Ascending aorta (tissue), 2 donors: ENCODE measurements at places on chromosomes 7 and 10. TPM values are rescaled to one million over a fixed set of nuclear protein-coding genes. Genes with fewer than 3 reads are reported as not detected.
A peak's percentile ranks its signal among the peaks of the same experiment; 100 is the strongest.

DNA sequence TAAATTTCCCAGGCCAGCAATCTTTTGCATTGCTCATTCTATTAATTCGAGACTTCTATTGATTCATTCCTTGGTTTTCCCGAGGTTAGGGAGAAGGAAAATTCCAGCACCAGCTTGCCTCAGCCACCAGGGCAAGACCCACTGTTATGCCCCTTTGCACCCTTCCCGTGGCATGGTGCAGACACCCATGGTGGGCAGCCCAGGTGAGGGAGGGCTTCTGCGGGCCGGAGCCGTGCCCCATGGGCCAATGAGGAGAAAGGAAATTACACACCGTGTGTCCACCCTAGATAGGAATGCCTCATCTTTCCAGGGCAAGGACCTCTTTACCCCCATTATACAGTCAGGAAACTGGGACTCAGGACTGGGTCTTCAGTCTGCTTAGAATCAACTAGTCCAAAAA lies 4.5 kb upstream of the GRID1 start:
- H3K36me3 ChIP-seq, result no peaks in the 10 kb centered on the region
- H3K27me3 ChIP-seq, result peaks cover 7% of the 10 kb centered on the region
- peaks cover 4% of the 10 kb centered on the region for H3K4me1 ChIP-seq
- DNase-seq, result no peak
- H3K4me3 ChIP-seq, result no peak overlapping the region
- no peak overlapping the region for H3K27ac ChIP-seq

DNA sequence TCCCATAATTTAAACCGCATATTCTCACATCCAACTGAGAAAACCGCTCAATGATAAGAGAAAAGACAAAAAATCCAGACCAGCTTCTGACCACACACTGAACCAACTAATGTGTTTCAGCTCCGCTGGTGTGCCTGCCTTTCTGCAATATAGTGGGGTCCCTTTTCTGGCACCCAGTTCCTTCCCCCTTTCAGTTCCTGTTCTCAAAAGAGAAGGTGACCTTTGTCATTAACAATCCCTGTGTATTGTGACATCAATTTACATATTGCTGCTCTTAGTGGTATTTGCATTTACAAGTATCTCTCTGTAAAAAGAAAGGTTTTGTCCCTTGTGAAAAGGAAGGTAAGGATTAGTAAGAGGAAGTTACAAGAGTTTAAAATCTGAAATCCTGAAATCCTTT lies 1.4 kb downstream of the PPP1R17 start:
- H3K27ac ChIP-seq, result no peak overlapping the region
- no peaks in the 10 kb centered on the region for H3K4me1 ChIP-seq
- DNase-seq, result no peak
- no peaks in the 10 kb centered on the region for H3K27me3 ChIP-seq

DNA sequence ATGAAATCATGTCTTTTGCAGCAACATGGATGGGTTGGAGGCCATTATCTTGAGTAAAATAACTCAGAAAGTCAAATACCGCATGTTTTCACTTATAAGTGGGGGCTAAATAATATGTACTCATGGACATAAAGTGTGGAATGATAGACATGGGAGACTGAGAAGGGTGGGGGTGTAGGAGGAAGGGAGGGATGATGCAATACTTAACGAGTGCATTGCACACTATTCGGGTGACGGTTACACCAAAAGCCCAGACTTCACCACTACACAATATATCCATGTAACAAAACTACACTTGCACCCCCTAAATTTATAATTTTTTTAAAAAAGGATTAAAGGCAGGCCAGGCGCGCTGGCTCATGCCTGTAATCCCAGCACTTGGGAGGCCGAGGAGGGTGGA lies 13.6 kb downstream of the LGI1 start:
- H3K4me1 ChIP-seq, result no peaks in the 10 kb centered on the region
- no peak overlapping the region for H3K4me3 ChIP-seq
- H3K27ac ChIP-seq, result no peak overlapping the region

GRCh38 chr10:125093199-125093973 lies 67.0 kb downstream of the CTBP2 start:
- H3K36me3 ChIP-seq, result peaks cover under 1% of the 10 kb centered on the region
- peak overlapping the region; percentile 5 for H3K4me3 ChIP-seq
- H3K4me1 ChIP-seq, result peaks cover 46% of the 10 kb centered on the region
- DNase-seq, result no peak

- DNase-seq, result no peak
- no peaks in the 10 kb centered on the region for H3K36me3 ChIP-seq
- H3K4me3 ChIP-seq, result no peak overlapping the region
Observed at GRCh38 chr10:102413053-102413705, 5.4 kb downstream of the PSD start.

GRCh38 chr10:14609178-14609577 lies 165.5 kb downstream of the FAM107B start:
- no peaks in the 10 kb centered on the region for H3K27me3 ChIP-seq
- H3K27ac ChIP-seq, result no peak overlapping the region
- peaks cover 4% of the 10 kb centered on the region for H3K4me1 ChIP-seq

VWC2 gene
- not detected for total RNA-seq

AGMO gene
- not detected for total RNA-seq

GRCh38 chr10:126262233-126262838 lies 125.9 kb downstream of the ADAM12 start:
- H3K4me1 ChIP-seq, result no peaks in the 10 kb centered on the region
- H3K27ac ChIP-seq, result no peak overlapping the region
- no peaks in the 10 kb centered on the region for H3K27me3 ChIP-seq
- DNase-seq, result no peak

GRCh38 chr7:16668049-16668858 lies 22.3 kb downstream of the BZW2 start:
- H3K27ac ChIP-seq, result no peak overlapping the region
- H3K27me3 ChIP-seq, result no peaks in the 10 kb centered on the region
- H3K4me1 ChIP-seq, result no peaks in the 10 kb centered on the region
- H3K4me3 ChIP-seq, result no peak overlapping the region
- no peaks in the 10 kb centered on the region for H3K36me3 ChIP-seq
- DNase-seq, result no peak

DNA sequence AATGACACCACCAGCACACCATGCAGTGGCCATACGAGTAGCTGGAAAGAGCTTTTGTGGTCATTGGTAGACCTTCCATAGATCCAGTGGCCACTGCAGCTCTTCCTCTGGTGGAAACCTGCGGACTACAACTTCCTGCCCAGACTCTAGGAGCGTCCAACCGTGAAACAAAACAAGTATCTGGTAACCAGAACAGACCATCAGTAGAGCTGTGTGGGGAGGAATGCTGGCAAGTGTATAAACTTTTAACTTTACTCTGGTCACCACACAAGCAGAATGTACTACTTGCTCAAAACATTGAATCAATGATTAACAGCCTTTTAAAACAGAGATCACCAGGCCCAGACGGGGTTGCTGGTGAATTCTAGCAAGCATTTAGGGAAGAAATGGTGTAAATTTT lies 154.7 kb upstream of the DGKB start:
- no peaks in the 10 kb centered on the region for H3K27me3 ChIP-seq
- H3K4me3 ChIP-seq, result no peak overlapping the region
- H3K4me1 ChIP-seq, result no peaks in the 10 kb centered on the region
- no peak for DNase-seq

- DNase-seq, result no peak
- no peaks in the 10 kb centered on the region for H3K4me1 ChIP-seq
- no peaks in the 10 kb centered on the region for H3K27me3 ChIP-seq
- no peak overlapping the region for H3K4me3 ChIP-seq
- no peak overlapping the region for H3K27ac ChIP-seq
Observed at GRCh38 chr7:86904949-86905834, 154.3 kb downstream of the ELAPOR2 start.
